Neural progenitor cell (in vitro differentiated cells): ENCODE measurements at places on chromosomes 13 and 19. TPM values are rescaled to one million over a fixed set of nuclear protein-coding genes. Genes with fewer than 3 reads are reported as not detected.

Gene ZNF443
- 15.8 and 18.9 TPM in 2 replicates for total RNA-seq

Gene CYP4F11
- not detected in 2 replicates for total RNA-seq

Gene GPR4
- total RNA-seq, result not detected in 2 replicates

Gene SYCN
- not detected in 2 replicates for total RNA-seq

Gene TUBA3C
- total RNA-seq, result not detected in 2 replicates

- H3K4me1 ChIP-seq, result peaks cover 5% of the 10 kb centered on the region
- DNase-seq, result no peak
- H3K36me3 ChIP-seq, result no peaks in the 10 kb centered on the region
- H3K4me3 ChIP-seq, result no peak overlapping the region
These were observed 2.1 kb downstream of the NUMBL start for GRCh38 chr19:40688309-40688708.

GRCh38 chr13:74907788-74908187 lies 574.2 kb downstream of the TBC1D4 start:
- H3K4me1 ChIP-seq, result no peaks in the 10 kb centered on the region
- no peaks in the 10 kb centered on the region for H3K27me3 ChIP-seq
- DNase-seq, result no peak
- H3K27ac ChIP-seq, result no peak overlapping the region
- H3K36me3 ChIP-seq, result no peaks in the 10 kb centered on the region

- H3K36me3 ChIP-seq, result no peaks in the 10 kb centered on the region
- H3K27ac ChIP-seq, result no peak overlapping the region
- no peaks in the 10 kb centered on the region for H3K4me1 ChIP-seq
- no peak overlapping the region for H3K4me3 ChIP-seq
- H3K27me3 ChIP-seq, result no peaks in the 10 kb centered on the region
- no peak for DNase-seq
These were observed 515.8 kb downstream of the SLITRK6 start for GRCh38 chr13:85283408-85283807.

- no peaks in the 10 kb centered on the region for H3K27me3 ChIP-seq
- no peak overlapping the region for H3K27ac ChIP-seq
- no peaks in the 10 kb centered on the region for H3K36me3 ChIP-seq
- DNase-seq, result no peak
- no peak overlapping the region for H3K4me3 ChIP-seq
- H3K4me1 ChIP-seq, result no peaks in the 10 kb centered on the region
These were observed 7.0 kb downstream of the ARMC6 start for GRCh38 chr19:19040417-19040816.

DNA sequence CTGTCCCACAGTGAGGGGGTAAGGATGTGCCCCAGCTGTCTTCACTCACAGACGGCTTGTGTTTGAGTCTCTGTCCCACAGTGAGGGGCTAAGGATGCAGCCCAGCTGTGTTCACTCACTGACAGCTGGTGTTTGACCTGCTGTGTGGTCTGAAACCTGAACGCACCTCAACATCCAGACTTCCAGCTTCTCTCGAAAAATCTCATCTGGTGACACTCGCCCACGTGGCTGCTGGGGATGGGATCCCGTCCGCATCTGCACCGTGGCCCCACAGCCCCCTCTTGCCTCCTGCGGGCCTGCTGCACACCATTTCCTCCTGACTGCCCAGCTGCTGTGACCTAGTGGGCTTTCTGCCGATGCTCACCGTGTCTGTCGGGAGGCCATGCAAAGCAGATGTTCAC lies 27.3 kb downstream of the CHAF1A start:
- H3K27me3 ChIP-seq, result no peaks in the 10 kb centered on the region
- H3K4me1 ChIP-seq, result no peaks in the 10 kb centered on the region
- no peak for DNase-seq
- no peaks in the 10 kb centered on the region for H3K36me3 ChIP-seq

DNA sequence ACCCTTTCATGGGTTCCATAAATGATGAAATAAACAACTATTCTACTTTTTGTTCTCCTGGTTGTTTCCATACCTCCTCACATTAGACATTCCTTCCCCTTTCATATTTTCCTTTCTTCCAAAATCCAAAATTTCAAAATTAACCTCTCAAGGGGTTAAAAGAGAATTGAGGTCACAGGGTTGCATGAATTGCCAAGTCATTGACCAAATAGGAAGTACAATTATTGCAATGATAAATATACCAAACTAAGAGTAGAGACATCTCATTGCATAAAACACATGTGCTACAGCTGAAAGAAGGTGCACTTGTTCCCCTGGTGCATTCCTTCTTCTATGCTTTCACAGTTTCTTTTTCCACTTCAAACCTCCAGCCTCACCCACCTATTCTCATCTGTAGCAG lies 136.1 kb downstream of the KCTD12 start:
- H3K4me1 ChIP-seq, result no peaks in the 10 kb centered on the region
- H3K36me3 ChIP-seq, result no peaks in the 10 kb centered on the region
- H3K4me3 ChIP-seq, result no peak overlapping the region
- no peak for DNase-seq
